Stimulated activated CD4-positive, alpha-beta T cell treated with anti-CD3 and anti-CD28 coated beads, Interleukin-4, amount 100 ng/mL, for 24 hours (primary cell): ENCODE measurements at places on chromosomes 12 and 14.

DNA sequence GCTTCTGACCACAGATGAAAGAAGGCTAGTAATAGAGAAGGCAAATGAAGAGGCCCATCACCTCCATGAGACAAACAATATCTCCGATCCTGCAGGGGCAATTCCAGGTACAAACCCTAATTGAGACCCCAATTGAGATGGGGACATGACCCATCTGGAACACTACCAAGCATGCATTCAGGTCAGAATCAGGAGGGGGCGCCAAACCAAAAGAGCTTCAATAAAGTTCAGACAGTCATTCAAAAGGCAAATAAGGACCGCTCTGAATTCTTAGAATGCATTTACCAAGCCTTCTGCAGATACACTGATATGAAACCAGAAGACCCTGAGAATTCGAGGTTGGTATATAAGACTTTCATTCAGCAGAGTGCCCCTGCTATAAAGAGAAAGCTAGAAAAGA lies 10.2 kb upstream of the EDDM3B start:
- peak; percentile 27 for DNase-seq

DNA sequence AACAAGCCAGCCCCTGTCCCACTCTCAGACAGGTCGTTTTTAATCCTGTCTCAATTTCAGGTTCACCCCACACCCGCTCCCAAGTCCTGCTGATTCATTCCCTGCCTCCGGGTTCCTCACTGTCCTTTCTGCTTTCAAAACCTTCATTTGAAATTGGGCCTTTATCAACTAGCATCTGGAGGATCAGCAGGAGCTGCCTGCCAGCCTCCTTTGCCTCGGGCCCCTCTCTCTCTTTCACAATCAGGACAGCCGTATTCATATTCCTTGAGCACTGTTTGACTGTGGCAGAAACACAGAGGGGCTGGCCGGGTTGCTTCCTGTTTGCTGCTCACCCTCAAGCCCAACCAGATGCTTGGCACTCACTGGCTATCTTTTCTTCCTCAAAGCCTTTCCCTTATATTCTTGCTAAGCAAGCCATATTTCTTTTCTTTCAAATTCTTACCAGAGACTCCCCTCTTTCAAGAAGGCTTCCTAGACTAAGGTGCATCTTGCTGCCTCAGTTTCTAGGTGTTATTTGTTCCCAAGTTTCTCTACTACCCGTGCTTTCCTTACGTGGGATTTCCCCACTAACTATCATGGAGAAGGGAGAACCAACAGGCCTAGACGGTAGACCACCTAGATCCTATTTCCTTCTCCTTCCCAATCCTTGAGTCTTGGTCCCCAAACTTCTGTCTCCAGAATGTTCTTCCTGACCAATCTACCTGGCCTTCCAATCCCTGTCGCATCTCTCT lies 3.0 kb downstream of the GALNT6 start:
- DNase-seq: no peak

DNA sequence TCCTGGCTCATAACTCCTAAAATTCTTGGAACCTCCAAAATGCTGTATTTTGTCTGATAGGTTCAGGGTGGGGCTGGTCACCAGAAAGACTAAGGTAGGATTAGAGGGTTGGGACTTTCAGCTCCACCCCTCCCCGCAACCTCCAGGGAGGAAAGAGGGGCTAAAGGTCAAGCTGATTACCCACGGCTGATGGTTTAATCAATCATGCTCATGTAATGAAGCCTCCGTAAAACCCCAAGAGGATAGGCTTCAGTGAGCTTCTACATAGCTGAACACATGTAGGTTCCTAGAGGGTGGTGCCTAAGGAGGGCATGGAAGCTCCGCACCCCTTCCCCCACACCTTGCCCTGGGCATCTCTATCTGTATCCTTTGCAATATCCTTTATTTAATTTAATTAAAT lies 60.0 kb downstream of the DGLUCY start:
- DNase-seq: no peak

- DNase-seq: no peak
Measured at GRCh38 chr12:754473-754820, 2.1 kb downstream of the WNK1 start.

- DNase-seq: no peak
Measured at GRCh38 chr14:33165144-33165925, 226.7 kb downstream of the NPAS3 start.

DNA sequence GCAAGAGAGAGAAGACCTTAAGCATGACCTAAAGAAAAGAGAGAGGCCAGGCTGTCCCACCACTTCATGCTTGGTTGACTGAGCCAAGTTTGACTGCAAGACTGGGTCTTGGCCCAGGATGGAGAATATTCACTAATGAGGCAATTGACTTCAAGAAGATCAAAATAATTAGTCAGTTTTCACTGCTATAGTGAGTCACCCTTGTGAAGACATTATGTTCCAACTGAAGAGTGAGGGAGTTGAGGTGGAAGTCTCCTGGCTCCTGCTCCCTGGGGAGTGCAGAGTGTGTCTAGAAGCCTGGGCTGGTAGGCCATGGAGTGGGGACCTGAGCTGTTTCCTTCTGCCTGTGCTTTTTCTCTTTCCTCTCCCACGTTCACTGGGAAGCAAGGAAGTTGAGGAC lies 117.6 kb downstream of the CACNA1C start:
- no peak for DNase-seq

DNA sequence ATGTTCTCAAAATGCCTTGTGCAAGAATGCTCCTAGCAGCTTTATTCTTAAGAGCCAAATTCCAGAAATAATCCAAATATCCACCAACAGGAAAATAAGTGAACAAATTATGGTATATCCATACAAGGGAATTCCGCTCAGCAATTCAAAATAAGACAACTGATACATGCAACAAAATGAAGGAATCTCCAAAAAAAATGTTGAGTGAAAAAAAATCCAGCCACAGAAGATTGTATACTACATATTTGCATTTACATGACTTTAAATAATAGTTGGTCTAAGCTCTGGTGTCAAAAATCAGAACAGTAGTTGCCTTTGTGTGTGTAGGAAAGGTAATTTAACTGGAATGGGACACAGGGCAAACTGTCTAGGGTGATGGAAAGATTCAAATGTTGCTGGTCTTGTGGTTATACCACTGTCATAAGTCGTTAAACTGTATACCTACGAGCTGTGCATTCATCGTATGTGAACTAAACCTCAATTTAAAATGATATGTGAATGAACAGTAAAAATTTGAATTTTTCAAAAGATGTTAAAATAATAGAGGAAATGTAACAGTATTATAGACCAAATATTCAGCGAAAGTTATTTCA lies 3.2 kb downstream of the CD69 start:
- DNase-seq: no peak

GRCh38 chr12:6555018-6555691 lies 687 bp downstream of the IFFO1 start:
- peak; percentile 25 for DNase-seq

DNA sequence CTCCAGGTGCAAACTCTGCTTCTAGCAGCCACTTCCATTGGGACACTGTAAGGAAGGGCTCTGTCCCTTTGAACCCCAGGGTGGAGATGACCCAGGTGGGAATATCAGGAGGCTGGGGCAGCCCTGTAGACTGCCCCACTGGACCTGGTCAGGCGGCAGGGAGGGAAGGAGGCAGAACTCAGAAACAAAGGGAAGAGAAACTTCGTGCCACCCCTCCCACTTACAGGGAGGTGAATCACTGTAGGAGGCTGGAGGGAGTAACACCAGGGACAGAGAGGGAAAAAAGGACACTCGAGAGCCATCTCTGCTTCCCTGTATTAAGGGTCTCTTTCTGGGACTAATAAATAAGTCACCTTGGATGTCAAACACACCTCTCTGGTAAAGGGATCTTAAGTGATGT lies 37.4 kb downstream of the ISCA2 start:
- no peak for DNase-seq

GRCh38 chr12:123011701-123012100 lies 31.2 kb downstream of the ARL6IP4 start:
- DNase-seq: no peak

DNA sequence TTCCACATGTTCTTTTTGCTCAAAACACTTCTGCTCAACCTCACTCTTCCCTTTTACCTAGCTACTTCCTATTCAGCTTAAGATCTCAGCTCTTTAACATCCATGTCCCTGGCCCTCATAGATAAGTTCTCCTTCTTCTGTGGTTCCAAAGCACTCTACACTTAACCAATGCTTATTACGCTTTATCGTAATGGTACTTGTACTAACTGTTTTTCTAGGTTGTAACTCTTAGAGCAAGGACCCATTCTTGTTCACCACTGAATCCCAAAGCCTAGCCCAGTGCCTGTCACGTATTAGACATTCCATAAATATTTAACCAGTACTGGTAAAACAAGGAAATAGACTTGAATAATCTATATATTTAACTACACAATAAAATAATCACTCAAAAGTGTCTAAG lies 5.3 kb downstream of the SLC41A2 start:
- DNase-seq: no peak

- DNase-seq: no peak
Measured at GRCh38 chr12:110865521-110865920, 18.7 kb downstream of the CCDC63 start.

DNA sequence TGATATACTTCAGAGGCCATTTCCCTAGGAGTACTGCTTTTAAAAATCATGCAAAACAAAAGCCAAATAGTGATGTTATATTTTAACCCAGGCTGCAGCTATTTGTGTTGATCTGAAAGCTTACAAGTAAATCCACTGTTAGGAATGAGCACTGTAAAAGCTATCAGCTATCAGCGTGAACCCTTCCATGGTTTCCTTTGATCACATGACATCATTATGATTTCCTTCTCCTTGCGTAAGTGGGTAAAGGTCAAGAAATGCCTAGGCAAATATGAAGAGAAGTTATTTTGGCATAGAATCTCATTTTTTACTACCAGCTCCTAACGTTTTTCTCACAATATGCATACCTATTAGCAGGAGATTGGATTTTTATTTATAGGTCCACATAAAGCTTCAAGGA lies 48.6 kb upstream of the CATSPERB start:
- no peak for DNase-seq

- no peak for DNase-seq
Measured at GRCh38 chr12:41407232-41407799, 219.2 kb downstream of the PDZRN4 start.

- no peak for DNase-seq
Measured at GRCh38 chr12:61525331-61525730, 734.9 kb upstream of the USP15 start.

DNA sequence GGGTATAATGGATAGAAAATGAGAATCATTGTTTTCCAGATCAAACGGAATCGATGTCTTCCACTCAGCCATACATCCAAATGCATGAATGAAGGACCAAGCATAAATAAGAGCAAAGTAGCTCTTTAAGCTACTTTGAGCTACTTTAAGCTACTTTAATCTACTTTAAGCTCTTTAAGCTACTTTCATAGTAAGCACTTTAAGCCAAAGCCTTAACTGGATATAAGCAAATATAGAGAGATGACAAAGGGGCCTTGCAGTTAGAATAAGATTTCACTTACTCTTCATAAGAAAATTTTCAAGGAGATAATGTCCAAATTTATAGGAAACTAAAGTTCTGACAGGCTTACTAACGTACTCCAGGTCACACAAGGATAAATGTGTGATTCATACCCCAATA lies 355.6 kb upstream of the KITLG start:
- no peak for DNase-seq

DNA sequence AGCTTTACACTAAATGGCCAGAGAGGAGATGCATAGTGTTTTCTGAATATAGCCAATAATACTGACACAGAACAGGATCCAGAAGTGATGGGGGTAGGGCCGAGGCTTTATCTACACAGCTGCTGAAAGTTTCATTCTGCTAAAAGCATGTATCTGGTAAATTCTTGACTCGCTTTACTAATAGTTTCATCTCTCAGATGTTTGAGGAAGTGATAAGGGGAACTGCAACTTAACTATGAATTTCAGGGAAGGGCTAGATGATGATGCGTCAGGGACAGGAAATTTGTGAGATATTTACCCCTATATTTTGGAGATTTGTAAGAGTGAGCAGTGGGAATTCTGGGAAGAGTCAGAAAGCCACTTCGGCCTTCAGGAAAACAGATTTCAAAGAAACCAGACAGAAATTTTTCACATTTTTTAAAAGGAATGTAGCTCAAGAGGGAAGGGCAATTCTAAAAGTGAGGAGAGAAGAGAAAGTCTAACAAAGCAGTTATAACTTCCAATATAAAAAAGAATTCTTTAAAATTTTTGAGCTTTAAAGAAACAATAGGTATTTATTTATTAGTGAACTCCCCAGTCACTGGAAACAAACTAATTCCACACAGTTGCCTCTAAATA lies 243.1 kb downstream of the BCAT1 start:
- DNase-seq: no peak

DNA sequence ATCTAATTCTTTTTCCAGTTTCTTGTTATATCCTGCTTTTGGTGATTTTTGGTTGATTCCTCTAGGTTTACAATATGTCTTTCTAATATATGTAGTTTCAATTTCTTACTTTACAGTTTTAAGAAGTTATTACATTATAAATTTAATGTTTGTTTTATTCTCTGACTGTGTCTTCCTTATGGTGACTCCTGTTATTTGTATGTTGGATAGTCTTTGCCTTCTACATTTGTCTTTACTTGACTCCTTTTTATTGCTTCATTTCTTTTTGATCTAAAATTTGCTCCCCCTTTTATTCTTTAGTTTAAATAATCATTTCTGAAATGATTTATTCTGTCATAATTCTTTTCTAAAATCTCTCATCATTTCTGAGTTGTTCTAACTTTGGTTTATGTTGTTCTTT lies 125.8 kb downstream of the CCDC91 start:
- no peak for DNase-seq

DNA sequence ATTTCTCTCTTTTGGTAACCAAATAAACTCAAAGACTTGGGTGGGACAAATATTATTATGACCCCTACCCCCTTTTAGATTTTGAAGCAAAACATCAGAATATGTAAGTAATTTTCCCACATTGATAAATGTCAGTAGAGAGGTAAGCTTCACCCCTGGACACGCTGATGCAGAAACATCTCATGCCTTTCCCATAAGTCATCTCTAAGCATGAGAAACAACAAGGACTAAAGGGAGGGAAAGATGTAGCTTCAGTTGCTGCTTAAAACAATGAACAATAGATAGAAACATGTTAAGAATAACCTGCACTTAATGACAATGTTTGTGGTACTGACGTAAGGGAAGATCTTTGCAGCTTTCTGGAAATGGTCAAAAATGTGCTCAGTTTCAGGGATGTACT lies 56.3 kb upstream of the SLC8A3 start:
- no peak for DNase-seq

DNA sequence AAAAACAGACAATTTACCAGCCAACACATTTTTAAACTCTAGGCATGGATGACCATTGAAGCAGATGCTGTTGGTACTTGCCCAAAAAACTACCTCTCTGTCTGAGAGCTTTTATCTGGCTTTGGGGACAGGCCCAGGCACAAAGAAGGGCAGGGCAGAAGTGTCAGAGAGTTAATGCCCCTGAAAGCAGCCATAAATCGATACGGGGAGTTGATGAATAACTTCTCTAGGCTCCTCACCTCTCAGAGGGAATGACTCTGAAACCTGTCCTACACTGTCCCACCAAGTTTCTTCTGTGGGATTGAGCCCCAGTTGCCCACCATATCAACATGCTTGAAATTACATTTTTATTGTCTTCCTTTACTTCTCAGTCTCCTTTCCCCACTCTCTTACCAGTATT lies 113.0 kb upstream of the DAAM1 start:
- DNase-seq: no peak
